ENCODE measurements at places on chromosomes 1 and 21.

GRCh38 chr1:210597555-210598134 lies 268.9 kb downstream of the HHAT start:
- no peak for DNase-seq

DNA sequence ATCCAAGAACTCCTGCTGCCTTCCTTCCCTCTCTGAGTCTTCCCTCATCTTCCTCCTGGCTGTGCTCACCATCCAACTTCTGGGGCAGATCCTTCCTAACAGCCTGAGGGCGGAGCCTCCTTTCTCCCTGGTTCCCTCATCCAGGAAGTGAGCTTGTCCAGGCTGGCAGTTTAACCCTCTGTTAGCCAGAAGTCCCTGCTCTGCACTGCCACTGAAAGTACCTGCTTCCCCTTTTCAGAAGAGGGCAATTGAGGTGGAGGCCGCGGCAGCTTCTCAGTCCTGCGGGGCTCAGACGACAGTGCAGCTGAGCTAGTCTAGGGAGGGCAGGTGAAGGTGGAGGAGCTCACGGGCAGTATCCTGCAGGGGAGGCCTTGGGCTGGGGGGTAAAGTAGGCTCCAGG lies 149.1 kb downstream of the FCRL5 start:
- DNase-seq = no peak

DNA sequence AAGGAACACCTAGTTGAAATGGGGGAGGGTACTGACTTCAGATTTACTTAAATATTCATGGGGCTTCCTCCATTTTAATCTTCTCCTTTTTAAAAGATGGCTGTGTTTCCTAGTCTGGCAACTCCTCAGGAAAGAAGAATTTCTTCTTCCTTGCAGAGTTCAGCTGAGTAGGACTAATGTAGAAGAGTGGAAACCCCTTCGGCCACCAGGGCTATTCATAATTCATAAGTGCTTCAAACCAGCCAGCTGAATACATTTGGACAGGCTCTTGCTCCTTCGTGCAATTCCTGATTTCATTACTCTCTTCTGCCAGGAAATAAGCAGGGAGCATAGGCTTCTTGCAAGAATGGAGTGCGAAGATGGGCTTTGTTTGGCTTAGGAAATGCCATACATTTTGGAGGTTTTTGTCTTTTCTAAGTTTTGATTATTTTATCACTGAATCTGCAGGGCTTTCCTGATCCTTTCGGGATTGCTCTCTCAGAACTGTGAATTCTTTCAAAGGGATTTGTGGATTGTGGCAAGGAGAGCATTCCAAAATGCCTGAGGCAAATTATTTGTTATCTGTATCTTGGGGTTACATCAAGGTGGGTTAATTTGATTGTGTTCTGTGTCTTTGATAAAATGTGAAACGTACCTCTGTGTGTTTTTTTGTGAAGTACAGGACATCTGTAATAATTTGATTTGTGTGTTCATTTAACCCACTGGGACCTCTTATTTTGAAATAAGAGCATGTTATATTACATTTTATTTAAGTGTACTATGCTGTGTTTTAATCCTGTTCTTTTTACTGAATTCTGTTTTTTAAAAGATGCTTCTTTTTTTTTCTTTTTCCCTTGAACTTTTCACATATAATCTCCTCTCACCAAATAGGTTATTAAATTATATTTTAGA lies 179.4 kb upstream of the SGIP1 start:
- DNase-seq = no peak

DNA sequence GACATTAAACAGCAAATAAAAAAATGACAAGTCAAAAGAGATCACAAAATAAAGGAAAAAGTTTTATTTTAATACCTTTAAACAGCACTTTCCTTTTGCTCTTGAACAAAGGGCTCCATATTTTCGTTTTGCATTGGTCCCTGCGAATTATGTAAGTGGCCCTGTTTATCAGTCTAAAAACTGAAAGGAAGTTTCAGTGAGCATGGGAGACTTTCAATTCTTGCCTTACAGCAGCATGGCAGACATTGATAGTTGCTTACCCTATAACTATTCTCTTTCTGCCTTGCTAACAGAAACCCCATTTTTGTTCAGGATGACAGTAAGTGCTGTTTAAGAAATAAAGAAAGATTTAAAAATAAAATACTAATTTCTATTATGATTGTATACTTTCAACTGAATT lies 5.2 kb upstream of the SH3GLB1 start:
- DNase-seq = no peak

GRCh38 chr1:68074472-68074871 lies 24.0 kb upstream of the DIRAS3 start:
- DNase-seq = no peak

GRCh38 chr1:113856401-113856790 lies 15.1 kb downstream of the PTPN22 start:
- no peak for DNase-seq

- no peak for DNase-seq
Measured at GRCh38 chr1:45196863-45197262, 9.5 kb downstream of the ZSWIM5 start.

- DNase-seq = no peak
Measured at GRCh38 chr1:211336775-211337174, 10.1 kb downstream of the TRAF5 start.

- DNase-seq = no peak
Measured at GRCh38 chr1:245772325-245772724, 617.5 kb downstream of the KIF26B start.

DNA sequence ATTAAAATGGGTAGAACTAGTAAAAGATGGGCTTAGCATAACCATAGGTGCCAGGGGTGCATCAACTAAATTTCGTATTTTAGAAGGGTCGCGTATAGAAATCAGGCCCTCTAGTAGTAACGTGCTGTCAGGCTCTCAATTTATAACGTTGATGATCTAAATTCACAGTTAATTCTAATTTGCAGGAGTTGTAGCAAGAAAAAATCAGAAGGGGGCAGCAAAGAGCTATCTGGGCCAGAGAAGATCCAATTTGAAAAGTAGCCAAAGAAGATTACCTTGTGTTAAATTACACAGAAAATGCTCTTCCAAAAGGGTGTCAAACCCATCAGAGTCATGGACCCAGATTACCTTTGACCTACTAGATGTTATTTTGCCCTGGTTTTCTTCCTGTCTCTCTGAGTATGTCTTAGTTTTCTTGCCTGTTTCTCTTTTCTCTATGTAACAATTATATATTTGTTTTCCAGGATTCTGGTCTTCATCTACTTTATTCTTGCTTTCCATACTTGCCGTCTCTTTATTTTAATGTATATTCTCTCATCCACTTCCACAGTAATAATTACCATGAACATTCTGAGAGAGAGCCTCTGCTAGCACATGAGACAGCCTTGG lies 1030.9 kb downstream of the AMY1C start:
- no peak for DNase-seq

Data from effector CD4-positive, alpha-beta T cell (primary cell).